NCI-H2107 (cell line): ENCODE measurements at places on chromosomes 16 and 17.

DNA sequence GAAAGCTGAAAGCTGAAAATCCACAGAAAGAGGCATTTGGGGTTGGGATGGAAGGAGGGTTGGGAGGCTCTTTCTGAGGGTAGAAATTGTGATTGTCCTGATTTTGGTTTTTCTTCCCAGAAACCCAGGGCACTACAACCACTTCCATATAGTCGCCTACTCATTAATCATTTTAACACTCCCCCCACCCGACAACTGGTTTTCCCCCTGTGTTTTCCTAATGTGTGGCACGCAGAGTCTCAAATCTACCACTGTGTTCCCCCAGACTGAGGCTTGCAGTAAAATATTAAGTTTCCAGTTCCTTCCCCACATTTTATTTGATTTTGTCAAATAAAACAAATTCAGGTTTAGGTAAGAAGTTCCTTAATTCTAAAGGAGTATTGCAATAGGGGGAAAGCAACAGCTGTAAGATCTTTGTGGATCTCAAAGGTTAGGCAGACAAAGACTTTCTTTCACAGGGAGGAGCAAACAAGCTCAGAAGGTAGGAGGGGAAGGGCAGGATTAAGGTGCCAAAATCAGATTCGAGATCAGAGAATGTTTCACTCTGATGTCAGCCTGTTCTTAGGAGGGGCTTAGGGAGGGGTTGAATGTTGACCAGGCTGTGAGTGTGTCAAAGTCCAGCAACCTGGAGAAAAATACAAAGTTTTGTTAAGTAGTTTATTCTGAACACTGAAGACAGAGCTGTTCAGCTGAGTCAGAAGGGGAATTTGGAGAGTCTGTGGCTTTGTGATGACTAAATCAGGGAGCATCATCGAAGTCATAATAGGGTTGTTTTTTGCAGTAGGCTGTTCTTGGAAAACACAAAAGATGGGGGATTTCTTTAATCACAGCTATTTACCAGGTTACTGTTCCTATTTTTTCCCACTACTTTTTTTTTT, 3.6 kb downstream of the ZNF267 start:
- no peak for DNase-seq

GRCh38 chr16:82118749-82119148, 51.3 kb downstream of the MPHOSPH6 start:
- no peak for DNase-seq

- no peak for DNase-seq
These were observed 24.7 kb downstream of the GRB2 start for GRCh38 chr17:75380750-75381149.

GRCh38 chr17:69500911-69501429, 86.5 kb downstream of the MAP2K6 start:
- DNase-seq: peak; percentile 18

DNA sequence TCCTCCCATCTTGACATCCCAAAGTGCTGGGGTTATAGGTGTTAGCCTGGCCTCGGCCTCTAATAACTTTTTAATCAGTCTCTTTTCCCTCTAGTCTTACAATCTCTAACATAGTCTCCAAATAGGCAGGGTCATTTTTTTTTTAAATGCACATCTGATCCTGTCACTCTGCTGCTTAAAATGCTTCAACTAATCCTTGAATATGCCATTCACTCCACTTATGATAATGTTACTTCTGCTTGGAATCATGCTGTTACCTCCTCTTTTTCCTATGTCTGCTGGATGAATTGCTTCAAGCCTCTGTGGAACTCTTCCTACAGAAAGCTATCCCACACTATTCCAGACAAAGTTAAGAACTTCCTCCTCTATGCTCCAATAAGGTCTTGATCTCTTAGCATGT, 22.8 kb downstream of the CRLF3 start:
- DNase-seq: no peak

GRCh38 chr17:58335779-58336455, 7.3 kb upstream of the TSPOAP1 start:
- no peak for DNase-seq

GRCh38 chr16:8956265-8957062, 7.2 kb downstream of the USP7 start:
- no peak for DNase-seq

- no peak for DNase-seq
These were observed 490.9 kb downstream of the SHISA9 start for GRCh38 chr16:13392341-13392740.

GRCh38 chr16:78681743-78682142, 582.3 kb downstream of the WWOX start:
- no peak for DNase-seq

DNA sequence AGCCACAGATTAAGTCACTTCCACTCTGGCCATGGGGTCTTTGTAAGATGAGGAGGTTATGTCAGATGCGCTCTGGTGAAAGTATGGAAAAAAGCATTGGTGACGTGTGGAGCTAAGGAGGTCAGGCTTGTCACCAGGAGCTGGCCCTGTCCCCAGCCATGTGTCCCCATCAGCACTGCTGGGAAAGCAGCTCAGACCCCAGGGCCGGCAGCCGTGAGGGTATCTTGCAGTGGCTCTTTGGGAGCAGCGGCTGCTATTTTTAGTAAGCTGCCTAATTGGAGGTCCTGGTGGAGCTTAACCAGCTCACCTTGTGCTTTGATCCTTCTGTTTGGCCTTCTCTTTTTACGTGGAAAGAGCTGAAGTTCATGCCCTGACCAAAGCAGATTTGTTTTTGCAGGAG, 60.9 kb downstream of the MPRIP start:
- no peak for DNase-seq
